Omental fat pad (tissue), 4 donors: ENCODE measurements at places on chromosomes 1 and 21. TPM values are rescaled to one million over a fixed set of nuclear protein-coding genes. Genes with fewer than 3 reads are reported as not detected.

DNA sequence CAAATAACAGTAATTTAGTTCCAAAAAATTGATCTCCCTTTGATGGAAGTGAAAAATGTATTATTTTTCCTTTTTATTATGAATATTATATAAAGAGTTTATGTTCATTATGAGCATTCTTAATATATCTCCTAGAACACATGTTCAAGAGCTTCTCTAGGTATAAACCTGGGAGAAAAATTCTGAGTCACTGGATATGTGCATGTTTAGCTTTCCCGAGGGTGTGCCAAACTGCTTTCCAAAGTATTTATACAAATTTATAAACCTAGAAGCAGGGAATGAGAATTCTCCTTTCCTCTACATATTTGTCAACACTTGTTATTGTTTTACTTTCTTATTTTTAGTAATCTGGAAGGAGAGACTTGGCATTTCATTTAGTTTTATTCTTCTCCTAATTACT lies 25.0 kb downstream of the XCL2 start:
- DNase-seq = no peak

DNA sequence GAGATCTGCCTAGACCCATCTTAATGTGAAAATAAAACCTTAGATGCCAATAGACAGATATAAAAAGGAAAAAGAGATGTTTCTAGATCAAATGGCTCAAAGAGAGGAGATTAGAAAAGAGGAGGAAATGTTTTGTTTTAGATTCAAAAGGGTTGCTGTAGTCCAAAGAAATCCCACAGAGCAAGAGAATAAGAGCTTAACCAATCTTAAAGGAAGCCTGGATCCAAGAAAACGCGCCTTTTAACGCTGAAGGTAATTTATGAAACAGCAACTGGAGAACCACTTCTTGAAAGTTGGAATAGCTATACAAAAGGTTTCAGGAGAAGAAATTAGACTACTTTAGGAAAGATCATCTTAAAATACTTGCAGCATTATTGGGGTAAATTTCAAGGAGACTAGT lies 298.8 kb downstream of the BRINP2 start:
- DNase-seq = no peak

Gene DCST1
- not detected for total RNA-seq

Gene ILDR2
- not detected for total RNA-seq
